ENCODE measurements at places on chromosomes 16 and 17. TPM values are rescaled to one million over a fixed set of nuclear protein-coding genes. Genes with fewer than 3 reads are reported as not detected.
A peak's percentile ranks its signal among the peaks of the same experiment; 100 is the strongest.

The PLA2G10 gene
- not detected for total RNA-seq

DNA sequence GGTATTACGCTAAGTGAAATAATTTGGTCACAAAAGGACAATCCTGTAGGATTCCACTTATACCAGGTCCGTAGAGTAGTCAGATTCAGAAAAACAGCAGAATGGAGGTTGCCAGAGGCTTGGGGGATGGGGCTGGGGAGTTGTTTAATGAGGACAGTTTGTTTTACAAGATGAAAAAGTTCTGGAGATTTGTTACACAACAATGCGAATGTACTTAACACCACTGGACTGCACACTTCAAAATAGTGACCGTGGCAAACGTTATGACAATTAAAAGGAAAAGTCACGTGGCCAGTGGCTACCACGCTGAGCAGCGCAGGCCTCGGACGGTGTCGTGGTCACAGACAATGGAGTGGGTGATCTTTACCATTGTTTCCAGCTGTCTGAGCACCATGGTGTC, 338.1 kb downstream of the SEC14L1 start:
- no peak for DNase-seq

The KLHL10 gene
- total RNA-seq: not detected

- DNase-seq: no peak
These were observed 714.3 kb downstream of the WWOX start for GRCh38 chr16:78813661-78814311.

DNA sequence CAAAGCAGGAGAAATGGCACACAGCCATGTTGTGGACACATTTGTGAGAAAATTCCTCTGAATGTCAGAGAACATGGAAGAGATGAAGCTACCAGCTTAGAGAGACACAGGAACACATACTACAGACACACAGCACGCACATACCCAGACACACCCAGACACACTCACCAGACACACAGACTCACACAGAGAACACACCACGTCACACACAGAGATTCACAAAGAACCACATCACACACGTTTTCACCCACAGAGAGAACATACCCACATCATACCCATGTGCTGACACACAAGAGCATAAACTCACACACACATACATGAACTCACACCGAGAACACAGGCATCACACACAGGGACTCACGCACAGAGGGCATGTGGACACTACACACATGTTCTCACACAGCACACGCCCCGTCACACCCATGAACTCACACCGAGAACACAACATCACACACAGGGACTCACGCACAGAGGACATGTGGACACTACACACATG, 124.9 kb downstream of the METRNL start:
- no peak for DNase-seq

The SOCS7 gene
- total RNA-seq: 26.5 TPM

The LRRC37A gene
- total RNA-seq: 0.84 TPM

- DNase-seq: no peak
These were observed 31.7 kb upstream of the BRD7 start for GRCh38 chr16:50400312-50400966.

DNA sequence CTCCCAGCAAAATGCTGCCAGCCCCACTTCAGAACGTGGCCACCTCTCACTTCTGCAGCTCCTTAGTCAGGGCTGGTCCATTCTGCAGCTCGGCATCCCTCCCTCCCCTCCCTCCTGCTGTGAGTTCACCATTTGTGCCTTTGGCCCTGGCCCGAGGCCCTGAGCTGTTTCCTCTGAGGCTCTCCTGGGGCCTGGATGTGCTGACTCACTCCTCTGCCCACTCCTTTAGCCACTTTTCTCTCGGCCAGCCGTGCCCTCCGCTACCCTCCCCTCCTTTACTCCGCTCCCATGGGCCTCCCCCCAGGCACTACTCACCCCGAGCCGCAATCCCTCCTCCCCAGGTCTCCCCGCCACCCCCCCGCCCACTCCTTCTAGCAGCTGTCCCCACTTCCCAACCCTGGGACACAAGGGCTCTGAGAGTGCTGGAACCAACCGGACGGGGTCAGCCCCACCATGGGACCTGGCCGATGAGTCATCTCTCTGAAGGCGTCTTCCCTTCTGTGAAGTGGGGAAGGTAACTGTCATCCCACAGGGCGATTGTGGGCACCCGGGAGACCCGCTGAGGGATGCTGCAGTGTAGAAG, 11.5 kb downstream of the KCNG4 start:
- peak; percentile 89 for DNase-seq

DNA sequence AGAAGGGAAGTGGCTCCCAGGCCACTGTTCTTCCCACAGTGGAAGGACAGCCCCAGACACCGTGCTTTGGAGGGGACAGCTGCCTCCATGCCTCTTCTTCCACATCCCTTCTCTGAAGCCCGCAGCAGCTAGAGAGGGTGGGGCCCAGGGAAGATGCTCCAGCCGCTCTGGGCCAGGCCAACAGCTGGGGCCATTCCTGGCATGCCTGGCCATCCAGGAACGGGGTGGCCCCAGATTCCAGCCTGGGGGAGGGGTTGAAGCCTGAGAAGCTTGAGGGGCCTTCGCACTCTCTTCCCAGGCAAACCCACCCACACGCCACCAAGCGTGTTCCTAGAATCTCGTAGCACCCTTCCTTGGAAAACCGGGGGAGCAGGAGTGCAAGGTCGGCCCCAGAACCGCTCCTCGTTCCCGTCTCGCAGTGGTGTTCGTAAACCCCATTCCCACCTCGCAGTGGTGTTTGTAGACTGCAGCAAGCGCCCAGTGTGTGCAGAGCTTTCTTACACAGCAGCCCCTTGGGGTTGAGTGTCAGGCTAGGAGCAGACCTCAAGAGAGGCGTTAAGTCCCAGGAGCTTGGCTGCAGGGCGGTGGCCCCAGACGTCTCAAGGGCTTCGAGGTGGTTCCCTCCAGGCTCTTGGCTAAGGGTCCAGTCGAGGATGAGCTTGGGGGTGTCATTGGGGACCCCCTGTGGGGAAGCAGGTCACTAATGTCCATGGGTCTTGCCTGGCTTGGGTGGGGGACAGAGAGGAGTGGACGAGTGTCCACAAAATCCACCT, 2.7 kb downstream of the CDH15 start:
- no peak for DNase-seq

DNA sequence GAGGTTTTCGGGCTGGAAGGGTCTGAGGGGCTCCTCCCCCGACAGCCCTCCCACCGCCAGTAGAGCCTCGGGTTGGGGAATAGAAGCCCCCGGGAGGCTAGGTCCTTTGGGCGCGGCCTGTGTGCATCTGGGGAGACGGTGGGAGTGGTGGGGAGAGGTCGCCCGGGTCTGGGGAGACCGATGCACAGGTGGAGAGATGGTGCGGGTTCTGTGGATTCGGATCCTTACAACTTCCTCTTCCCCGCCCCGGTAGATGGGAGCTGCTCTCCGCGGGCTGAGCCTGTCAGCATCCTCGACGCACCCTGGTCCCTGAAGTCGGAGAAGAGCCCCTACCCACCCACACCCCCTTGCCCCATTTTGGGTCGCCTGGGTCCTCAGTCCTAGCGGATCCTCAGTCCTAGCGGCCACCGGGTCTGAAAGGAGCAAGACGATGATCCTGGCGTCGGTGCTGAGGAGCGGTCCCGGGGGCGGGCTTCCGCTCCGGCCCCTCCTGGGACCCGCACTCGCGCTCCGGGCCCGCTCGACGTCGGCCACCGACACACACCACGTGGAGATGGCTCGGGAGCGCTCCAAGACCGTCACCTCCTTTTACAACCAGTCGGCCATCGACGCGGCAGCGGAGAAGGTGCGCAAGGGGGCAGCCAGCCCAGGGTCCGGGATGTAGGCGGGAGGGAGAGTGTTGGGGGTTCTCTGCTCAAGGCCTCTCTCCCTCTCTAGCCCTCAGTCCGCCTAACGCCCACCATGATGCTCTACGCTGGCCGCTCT, 790 bp downstream of the BCKDK start:
- no peak for DNase-seq

DNA sequence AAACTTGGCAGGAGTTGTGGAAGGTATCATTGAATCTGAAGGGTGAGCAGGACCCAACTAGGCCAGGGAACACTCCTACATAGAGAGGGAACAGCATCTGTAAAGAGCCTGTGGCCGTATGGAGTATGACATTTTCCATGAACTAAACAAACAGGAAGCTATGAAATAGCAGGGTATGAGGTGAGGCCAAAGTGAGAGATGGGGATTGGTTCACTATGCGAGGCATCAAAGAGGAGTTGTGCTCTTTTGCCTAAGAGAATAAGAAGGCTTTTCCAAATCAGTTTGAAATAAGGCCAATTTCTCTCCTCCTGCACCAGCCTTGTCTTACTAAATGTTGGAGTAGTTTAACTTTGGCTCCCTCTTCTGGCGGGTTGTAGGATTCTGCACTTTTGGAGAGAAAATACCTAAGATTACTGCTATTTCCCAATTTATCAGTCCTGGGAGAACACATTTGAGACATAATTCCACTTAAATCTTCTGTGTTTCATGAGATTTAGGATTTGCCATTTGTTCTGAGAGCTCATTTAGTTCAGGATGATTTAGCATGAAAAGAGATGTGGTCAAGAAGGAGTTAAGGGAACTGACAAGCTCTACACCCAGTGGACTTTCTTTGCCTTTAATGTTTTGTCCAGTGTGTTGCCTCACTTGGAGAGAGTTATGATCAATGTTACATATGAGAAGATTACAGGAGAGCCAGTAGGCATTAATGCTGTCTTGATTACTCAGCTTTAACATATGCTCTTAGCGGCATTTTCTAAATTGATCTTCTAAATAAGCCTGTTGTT, 55.4 kb downstream of the TNRC6C start:
- DNase-seq: no peak

The LGALS9C gene
- total RNA-seq: not detected

The RAMP2 gene
- total RNA-seq: 15.4 TPM

The SLC13A2 gene
- total RNA-seq: not detected

- DNase-seq: peak; percentile 39
These were observed 70.4 kb downstream of the KSR1 start for GRCh38 chr17:27526604-27527002.

The RUNDC3A gene
- total RNA-seq: not detected

The PYDC1 gene
- not detected for total RNA-seq

DNA sequence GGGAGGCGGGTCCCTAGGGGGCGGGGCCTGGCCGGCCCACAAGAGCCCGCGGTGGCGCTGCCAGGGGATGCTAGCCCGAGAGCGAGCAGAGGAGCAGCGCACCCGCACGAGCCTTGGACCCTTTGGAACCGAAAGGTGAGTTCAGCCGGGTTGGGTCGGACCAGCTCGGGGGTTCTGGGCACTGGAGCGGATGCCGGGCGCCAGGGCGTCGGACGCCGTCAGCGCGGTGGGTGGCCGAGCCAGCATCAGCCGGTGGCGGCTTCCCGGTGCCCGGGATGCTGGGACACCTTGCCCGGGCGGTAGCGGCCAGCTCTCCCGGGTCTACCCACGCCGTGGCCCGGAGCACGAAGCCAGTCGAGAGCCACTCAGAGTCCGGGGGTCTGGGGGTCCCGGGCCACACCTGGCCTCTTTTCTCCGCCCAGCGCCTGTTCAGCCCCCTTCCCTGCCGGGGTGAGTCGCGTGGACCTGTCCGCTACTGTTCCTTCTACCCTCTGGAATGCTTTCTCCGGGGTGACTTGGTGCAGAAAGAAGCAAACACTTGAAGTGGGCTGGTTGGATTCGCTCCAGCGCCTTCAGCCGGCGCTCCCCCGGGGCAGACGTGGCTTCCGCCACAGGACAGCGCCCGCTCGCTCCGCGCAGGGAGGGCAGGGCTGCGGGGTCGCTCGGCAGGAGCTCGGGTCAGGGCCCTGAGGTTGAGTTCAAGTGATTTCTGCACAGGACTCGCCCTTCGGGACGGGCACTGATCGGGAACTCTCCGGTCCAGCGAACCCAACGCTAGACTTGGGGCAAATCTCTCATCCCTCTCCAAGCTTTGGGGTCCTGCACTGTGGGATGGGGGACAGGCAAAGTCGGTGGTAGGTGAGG, at the start of gene SCNN1G:
Gene SCNN1G, plus strand, starts transcription at position 67 of the 864 bp plus-strand sequence. CDS start 3,527 bp downstream, outside the sequence.
- no peak for DNase-seq

The PHLPP2 gene
- total RNA-seq: 3.8 TPM

The NPB gene
- 0.42 TPM for total RNA-seq

The OSGIN1 gene
- total RNA-seq: 33.7 TPM

- no peak for DNase-seq
These were observed 300.5 kb downstream of the CPPED1 start for GRCh38 chr16:12503191-12503590.

GRCh38 chr17:3474212-3474611, 1.6 kb upstream of the ASPA start:
- no peak for DNase-seq

- no peak for DNase-seq
These were observed 55.9 kb upstream of the PLCG2 start for GRCh38 chr16:81723098-81723723.

DNA sequence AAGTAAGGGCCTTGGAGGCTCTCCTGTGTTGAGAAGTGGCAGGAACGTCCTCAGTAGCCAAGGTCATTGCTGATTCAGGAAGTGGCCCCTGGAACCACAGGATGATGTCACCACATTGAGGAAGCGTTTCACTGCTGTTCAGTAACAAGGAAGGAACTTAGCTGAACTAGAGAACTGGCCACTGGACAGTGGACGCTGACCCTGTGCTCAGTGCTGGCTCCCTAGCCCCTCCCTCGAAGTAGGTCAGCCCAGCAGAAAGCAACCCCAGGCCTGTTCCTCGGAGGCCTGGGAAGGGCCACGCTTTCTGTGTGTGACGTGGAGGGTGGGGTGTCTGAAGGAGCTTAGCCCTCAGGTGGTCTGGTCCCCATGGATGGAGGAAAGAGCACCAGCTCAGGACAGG, 58.3 kb downstream of the B9D1 start:
- peak; percentile 64 for DNase-seq

GRCh38 chr17:16273499-16273898, 56.5 kb downstream of the PIGL start:
- DNase-seq: no peak

DNA sequence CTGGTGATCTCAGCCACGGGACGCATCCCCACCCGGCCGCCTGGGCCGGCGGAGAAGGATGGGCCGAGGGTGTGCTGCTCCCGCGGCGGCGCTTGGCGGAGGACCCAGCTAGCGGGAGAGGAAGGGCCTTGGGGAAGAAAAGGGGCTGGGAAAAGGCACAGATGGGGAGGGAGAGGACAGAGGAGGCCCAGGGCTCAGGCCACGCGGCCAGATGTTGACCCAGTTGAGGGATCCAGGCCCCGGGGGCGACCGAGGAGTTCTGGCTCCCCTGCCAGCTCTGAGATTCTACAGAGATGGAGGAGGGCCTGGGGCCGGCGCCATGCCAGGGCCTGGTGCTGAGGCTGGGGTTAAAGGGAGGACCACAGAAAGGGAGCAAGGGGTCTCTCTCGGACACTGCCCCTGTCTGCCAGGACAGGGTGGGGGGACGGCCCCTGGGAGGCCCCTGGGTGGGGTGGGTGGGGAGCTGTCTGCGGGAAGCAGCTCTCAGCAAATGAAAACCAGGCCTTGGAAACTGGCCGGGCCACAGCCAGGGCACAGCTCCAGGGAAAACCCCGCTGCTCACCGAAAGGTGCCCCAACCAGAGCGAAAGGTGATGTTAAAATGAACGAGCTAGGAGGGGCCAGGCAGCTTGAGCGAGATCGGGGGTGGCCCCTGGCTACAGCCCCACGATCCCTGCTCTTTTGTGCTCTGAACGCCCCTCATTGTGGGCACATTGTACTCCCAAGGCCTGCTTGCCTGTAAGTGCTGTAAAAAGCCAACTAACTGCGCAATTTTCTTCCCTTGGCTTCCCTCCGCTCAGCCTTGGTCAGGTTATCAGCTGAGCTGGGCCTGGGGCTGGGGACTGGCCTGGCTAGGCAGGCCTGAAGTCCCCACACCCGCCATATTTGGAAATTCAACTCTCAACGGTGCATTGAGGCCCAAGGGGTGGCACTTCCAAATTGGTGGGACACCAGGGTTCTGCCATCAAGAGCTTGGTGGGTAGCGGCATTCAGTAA, 191.4 kb downstream of the ZNF423 start:
- peak; percentile 58 for DNase-seq
